ENCODE measurements at places on chromosomes 13 and 19.

DNA sequence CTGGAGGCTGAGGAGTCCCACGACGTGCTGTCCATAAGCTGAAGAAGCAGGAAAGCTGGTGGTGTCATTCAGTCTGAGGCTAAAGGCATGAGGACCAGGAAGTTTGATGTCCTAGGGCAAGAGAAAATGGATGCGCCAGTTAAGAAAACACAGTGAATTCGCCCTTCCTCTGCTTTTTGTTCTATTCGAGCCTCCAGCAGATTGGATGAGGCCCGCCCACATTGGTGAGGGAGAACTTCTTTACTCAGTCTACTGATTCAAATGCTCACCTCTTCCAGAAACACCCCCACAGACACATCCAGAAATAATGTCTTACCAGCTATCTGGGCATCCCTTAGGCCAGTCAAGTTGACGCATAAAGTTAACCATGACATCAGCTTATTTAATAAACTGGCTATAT is 7.5 kb upstream of the TTYH1 start:
- no peak for DNase-seq

GRCh38 chr13:71325556-71325955 is 541.4 kb downstream of the DACH1 start:
- no peak for DNase-seq

DNA sequence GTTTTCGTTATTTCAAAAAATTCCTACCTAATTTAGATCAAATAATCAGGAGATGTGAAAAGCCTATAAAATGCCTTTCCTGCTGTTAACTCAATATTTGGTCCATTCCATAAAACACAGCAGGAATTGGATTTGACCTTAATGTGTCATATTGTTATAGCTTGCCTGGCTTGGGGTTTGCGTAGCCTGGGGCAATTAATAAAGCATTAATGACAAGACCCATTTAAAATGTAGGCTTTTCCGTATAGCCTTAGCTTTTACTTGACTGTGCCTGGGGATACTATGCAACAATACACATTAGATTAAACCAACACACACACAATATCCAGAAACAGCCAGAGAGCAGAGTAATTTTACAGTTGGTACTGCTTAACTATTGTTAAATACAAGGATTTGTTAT is 117.2 kb upstream of the MAB21L1 start:
- DNase-seq: no peak

DNA sequence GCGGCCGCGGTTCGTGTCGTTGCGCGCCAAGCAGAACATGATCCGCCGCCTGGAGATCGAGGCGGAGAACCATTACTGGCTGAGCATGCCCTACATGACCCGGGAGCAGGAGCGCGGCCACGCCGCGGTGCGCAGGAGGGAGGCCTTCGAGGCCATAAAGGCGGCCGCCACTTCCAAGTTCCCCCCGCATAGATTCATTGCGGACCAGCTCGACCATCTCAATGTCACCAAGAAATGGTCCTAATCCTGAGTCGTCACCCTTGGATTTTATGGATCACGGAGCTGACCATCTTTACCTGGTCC is 475 bp downstream of the MRPL57 start:
- DNase-seq: no peak

DNA sequence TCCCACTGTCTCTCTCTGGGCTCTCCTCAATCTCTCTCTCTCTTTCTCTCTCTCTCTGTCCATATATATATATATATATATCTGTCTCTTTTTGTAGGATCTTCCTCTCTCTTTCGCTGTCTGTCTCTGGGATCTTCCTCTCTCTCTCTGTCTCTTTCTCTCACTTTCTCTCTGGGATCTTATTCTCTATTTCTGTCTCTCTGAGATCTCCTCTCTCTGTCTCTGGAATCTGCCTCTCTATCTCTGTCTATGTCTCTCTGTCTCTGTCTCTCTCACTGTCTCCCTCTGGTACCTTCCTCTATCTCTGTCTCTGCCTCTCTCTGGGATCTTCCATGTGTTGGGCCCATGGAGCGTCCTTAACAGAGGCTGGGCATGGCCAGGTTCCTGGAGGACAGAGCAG is 3.4 kb downstream of the ATP1A3 start:
- no peak for DNase-seq

DNA sequence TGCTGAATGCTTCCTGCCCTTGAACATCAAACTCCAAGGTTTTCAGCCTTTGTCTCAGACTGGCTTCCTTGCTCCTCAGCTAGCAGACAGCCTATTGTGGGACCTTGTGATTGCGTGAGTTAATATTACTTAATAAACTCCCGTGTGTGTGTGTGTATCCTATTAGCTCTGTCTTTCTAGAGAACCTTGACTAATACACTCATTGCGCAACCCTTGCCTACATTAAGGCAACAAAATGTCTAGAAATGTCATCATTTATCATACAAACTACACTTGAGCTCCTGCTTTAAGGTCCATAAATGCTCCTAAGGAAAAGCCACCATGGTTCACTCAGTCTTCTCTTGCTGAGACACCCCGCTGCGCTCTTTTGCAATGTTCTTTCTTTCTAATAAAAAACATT is 2861.0 kb downstream of the PCDH9 start:
- DNase-seq: no peak

DNA sequence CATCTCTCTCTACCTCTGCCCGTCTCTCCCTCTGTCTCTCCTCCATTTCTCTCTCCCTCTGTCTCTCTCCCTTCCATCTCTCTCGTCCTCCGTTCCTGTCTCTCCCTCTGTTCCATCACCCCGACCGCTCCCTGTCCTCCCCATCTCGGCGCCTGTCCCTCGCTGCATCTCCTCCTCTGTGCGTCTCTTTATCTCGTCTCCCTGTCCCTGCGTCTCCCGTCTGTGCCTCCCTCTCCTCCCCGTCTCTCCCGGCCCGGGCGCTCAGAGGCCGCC is 4.6 kb downstream of the GRIN2D start:
- DNase-seq: no peak

DNA sequence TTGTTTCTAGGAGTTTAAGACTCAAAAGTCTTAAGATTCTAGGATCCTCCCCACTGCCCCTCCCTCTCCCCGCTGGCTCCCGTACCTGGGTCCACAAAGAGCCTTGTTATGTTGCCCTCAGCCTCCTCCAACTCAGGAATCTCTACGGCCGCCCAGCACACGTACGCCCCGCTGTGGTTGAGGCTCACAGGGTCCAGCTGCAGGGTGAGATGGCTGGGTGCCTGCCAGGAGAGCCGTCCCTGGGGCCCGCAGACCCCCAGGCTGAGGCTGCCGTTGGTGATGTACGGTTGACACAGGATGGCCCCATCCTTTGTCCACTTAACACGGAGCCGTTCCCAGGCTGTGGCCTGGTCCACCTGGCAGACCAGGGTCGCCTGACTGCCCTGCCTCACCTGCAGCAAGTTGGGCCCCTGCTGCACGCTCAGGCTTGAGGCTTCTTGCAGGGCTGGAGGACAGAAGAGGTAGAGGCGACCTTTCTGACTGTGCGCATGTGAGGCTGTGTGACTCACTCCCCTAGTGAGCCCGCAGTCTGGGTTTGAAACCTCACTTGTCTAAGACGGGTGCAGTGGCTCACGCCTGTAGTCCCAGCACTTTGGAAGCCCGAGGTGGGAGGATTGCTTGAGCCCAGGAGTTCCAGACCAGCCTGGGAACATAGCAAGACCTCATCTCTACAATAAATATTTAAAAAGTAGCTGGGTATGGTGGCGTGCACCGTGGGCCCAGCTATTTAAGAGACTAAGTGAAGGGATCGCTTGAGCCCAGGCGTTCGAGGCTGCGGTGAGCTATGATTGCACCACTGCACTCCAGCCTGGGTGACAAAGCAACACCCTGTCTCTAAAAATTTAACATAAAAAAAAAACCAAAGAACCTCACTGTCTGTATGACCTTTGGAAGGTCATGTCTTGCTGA is 4.0 kb downstream of the TMIGD2 start:
- DNase-seq: peak; percentile 26

Data from T-helper 2 cell treated with Interferon-gamma antibody and Interleukin-4, amounts not matched to agents 5 μg/mL and 100 μg/mL, for 36 hours (primary cell).